ENCODE measurements at places on chromosomes 6 and 20.

- no peak for DNase-seq
Observed at GRCh38 chr20:8322662-8323217, 190.7 kb downstream of the PLCB1 start.

- no peak for DNase-seq
Observed at GRCh38 chr6:2984738-2985406, 13.5 kb upstream of the SERPINB6 start.

GRCh38 chr6:84228198-84228543, 728 bp upstream of the CEP162 start:
- no peak for DNase-seq

GRCh38 chr6:156630613-156631302, 146.4 kb upstream of the ARID1B start:
- DNase-seq: no peak

DNA sequence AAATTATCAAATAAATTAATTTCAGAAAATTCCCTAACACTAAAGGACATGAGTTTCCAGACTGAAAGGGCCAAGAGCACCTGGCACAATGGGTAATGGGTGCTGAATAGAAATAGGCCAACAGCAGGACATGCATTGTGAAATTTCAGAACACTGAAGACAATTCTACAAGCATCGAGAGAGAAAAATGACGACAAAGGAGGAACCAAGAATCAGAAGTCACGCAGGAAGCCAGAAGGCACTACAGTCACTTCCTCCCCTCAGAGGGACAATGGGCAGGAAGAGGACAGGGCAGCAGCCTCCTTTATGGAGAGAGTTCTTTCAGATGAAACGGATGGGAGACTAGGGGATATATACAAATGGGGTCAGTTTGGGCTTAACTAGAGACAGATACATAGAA, 29.6 kb downstream of the PCNA start:
- no peak for DNase-seq

- no peak for DNase-seq
Observed at GRCh38 chr6:32166411-32167061, 2.1 kb downstream of the EGFL8 start.

DNA sequence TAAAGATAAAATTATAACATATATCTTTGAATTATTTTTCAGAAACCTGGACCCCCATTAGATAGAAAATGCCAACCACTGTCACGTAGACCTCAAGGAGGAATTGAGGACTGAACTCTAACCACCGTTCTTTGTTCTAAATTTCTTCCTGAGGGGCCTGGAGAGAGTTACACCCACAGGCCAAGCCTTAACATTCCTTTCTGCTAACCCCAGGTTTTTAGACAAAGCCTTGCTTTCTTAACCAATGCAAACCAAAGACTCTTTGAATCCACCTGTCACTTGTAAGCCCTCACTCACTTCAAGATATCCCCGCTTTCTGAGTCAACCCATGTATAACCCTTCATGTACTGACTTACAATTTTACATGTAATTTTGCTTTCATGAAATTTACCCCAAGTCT, 41.0 kb downstream of the SNX14 start:
- DNase-seq: no peak

DNA sequence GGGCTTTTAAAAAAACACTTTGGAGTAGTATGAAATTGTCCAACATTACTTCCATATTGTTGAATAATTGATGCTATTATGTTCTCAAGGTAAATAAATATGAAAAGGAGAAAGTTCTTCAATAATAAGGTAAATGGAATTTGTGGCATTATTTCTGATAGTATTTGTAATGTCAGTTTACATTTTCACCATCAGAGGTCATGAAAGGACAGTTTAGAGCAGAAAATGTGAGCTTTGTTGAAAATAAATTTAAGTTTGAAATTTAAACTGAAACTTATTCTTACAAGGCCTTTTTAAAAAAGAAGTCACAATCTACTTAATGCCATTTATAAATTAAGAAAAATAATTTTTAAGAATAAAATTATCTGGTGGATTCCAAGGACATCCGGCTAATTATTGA, 15.8 kb upstream of the CEP162 start:
- DNase-seq: no peak

DNA sequence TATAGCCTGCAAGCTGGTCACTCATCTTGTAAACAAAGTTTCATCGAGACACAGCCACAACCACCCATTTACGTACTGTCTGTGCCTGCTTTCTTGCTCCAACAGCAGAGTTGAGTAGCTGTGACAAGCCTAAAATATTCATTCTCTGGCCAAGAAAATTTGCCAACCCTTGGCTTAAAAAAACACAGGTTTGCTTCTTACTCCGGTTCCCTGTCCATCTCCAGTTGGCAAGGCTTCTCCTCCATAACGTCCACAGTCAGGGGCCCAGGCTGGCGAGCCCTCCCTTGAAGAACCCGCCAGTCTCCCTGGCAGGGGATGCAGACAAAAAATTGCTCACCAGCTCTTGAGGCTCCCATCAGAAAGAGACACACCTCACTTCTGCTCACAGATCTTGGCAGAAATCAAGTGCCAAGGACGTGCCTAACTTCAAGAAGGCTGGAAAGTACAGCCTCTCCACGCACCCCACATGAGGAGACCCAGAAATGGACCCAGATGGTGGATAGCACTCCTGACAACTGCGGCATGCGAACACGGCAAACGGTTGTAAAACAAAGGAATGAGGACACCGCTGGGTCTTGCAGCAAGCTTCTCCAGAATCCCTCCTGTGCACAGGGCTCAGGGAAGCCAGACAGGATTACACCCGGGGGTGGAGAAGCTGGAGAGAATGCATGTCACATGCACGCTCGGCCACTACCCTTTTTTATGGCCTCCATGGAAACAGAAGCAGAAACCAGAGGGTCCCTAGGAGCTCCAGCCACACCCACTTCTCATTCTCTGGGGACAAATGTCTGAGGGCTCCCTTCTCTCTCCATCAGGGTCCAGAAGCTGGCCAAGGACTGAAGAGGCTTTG, 59.8 kb upstream of the SIRPA start:
- DNase-seq: no peak

DNA sequence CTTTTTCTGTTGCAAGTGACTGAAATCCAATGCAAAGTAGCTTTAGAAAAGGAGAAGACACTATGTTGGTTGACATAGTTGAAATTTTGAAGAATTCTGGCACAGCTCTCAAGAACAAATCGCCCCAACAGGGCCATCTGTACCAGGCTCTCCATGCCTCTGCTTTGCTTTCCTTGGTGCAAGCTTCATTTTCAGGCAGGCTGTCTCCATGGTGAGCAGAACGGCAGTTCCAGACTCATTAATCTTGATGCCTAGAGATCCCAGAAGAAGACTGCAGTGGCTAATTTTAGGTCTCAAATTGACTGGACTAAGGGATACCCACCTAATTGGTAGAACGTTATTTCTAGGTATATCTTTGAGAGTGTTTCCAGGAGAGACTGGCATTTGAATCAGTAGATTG, 950.7 kb upstream of the FLRT3 start:
- no peak for DNase-seq

DNA sequence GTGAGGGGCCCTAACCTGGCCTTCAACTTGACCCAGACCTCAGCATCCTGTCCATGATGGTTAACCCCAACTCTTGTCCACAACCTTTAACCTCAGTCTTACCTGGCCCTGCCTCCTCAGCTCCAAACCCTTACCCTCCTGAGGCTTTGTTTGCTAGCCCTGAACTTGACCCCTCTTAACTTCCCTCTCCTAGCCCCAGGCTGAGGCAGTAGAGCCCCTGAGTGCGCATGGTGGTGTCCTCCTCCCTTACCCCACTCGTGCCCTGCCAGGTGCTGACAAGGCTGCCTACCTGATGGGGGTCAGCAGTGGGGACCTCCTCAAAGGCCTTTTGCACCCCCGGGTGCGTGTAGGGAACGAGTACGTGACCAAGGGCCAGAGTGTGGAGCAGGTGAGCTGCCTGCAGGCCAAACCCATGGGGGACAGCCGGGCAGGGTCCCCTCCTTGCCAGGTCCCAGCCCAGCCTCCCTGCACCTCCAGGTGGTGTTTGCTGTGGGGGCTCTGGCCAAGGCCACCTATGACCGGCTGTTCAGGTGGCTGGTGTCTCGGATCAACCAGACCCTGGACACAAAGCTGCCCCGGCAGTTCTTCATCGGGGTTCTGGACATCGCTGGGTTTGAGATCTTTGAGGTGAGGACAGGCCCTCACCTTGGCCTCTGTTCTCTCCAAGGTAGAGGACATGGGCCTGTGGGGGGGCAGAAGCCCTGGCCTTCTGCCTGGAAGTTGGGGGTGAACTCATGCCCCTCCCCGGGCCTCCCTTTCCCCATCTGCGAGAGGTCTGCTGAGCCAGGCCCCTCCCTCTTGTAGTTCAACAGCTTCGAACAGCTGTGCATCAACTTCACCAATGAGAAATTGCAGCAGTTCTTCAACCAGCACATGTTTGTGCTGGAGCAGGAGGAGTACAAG, 31.9 kb downstream of the MYH7B start:
- DNase-seq: no peak

DNA sequence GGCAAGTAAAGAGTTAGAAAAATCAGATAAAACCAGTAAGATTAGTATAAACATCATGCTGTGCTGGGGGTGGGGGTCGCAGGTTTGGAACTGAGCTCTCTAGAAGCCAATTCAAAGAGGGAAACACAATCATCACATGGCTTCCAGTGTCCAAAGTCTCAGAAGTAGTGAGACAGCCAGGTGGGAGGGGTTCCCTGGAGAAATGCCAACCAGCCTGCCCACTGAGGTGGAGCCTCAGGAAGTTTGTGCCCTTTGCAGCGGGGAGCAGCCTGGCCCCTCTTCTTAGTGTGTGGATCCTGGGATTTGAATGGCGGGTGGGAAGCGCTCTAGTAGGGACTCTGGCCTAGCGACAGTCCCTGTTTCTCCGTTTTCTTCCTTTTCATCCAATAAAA, 21.4 kb downstream of the C6orf15 start:
- no peak for DNase-seq

DNA sequence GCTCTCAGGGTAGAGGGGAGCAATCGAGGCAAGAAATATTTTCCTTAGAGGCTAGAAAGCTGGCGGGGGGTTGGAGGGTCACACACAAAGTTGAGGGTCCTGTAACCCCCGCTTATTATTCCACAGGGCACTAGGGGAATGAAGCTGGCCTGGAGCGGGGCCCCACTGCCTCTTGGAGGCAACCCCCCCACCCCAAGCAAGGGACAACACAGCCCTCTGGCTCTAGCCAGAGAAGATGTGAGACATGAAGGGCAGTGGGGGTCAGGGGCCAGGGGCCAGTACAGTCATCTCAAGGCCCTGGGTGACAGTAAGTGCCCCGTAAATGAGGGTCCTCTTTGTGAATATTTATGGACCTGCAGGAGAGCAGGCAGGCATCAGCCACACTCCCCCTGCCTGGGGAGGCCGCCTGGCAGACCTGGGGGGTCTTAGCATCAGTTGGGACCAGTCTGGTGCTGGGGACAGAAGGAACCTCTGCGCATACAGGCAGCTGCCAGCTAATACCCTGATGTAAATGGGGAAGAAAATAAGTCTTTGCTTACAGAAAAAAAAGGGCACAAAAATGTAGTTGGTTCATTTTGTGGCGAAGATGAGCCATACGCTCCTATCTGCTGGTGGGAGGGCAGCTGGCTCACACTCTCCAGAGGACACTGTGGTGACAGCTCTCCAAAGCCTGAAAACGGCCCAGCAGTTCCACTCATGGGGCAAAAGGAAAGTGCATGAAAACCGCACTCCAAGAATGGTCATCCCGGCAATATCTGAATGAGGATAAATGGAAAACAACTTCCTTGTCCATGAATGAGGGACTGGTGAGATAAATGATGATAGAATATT, 21.9 kb downstream of the SPATA2 start:
- no peak for DNase-seq

DNA sequence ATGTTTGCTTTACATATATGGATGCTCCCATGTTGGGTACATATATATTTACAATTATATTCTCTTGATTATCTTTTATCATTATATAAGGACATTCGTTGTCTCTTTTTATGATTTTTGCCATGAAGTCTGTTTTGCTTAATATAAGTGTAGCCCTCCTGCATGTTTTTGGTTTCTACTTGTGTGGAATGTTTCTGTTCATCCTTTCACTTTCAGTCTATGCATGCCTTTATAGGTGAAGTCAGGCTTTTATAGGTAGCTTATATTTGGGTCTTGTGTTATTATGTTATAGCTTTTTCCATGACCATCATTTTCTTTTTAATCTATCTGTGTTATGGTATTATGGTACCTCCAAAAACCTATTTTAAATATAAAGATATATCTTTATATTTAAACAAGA, 612.5 kb upstream of the HS3ST5 start:
- DNase-seq: no peak

GRCh38 chr6:3484192-3484591, 27.3 kb upstream of the SLC22A23 start:
- DNase-seq: no peak

DNA sequence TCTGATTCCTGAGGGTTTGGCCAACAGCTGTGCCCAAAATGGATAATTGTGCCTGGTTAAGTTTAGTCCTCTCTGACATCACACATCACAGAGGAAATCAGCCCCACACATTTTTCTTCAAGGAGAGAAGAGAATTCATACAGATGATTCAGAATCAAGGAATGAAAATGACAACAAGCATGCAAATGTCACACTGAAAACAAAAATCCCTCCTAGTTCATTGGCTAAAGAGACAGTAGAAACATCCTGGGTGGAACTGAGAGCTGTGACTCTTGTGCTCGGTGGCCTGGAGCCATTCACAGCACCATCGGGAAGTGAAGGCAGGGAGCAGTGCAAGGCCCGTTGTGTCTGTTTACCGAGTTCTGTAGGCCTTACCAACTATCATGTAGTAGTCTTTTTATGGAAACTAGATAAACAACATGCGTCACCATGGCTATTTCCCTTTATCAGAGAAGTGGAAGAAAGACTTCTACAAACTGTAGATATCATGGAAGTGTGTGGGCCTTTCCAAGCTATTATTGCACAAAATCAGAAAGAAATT, 81.7 kb upstream of the TENT5A start:
- no peak for DNase-seq

DNA sequence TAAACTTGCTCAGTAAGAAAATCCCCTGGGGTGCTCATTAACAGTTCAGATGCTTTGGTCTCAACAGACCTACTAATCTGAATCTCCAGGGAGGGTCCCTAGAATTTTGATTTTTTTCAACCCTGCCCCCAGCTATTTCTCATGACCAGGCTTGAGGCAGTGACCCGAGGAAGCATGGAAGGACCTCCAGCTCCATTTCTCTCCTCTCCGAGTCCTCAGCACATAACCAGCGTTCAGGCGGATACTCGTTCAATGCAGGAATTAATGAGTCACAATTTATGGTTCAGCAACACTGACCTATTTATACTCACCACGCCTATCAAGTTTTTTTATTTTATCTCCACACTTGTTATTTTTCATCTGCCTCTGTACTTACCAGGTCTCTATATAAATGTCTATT, 369.2 kb upstream of the CDH4 start:
- DNase-seq: no peak

GRCh38 chr20:46261456-46262253, 46.6 kb downstream of the CDH22 start:
- DNase-seq: no peak

- no peak for DNase-seq
Observed at GRCh38 chr6:159989492-159990480, 20.9 kb downstream of the IGF2R start.

DNA sequence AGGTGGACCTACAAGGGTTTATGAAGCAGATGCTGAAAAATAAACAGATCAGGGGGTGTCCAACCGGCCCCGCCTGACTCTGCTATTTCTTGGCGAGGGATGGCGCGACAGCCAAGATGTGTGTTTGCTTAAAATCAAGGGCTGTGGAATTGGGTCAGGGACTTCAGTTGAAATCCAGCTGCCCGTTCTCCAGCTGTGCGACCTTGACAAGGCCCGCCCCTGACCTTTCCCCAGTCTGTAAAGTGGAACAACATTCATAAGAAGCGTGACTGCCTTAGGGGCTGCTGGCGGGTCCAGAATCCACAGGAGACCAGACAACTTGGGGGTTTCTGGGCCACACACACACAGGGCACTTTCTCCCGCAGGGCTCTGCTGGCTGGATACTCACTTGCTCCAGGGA, 517.5 kb downstream of the PREX1 start:
- DNase-seq: no peak
